ENCODE measurements at places on chromosomes 4 and X. TPM values are rescaled to one million over a fixed set of nuclear protein-coding genes. Genes with fewer than 3 reads are reported as not detected.

Gene TGIF2LX
- polyA plus RNA-seq, result not detected

Gene REELD1
- 0.31 TPM for polyA plus RNA-seq

Gene ADH1A
- 0.64 TPM for polyA plus RNA-seq

Gene RNF212
- polyA plus RNA-seq, result 11.3 TPM

Gene SOWAHB
- polyA plus RNA-seq, result 4.3 TPM

Gene MYL5
- 17.4 TPM for polyA plus RNA-seq

Gene USO1
- 85.6 TPM for polyA plus RNA-seq

Gene PGAM4
- polyA plus RNA-seq, result not detected

Gene MAGEB1
- not detected for polyA plus RNA-seq

Gene CT45A3
- polyA plus RNA-seq, result not detected

Gene PUDP
- 24.2 TPM for polyA plus RNA-seq

Gene CLDN34
- not detected for polyA plus RNA-seq

DNA sequence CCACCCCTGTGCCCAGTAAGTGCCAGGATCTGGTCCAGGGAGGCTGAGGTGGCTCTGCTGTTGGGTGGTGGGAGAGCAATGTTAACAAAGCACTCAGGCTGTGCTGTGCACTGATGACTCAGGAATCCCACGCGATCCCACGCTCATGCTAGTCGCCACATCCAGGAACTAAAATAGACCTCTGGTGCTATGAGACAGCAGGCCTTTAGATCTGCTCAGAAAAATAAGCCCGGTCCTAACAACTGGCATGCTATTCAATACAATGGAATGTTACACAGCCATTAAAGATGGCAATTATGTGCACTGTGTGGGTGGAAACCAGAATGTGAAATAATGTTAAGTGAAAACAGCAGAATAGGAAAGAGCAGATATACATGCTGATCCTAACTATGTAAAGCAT lies 26.0 kb downstream of the ARL13A start:
- DNase-seq, result no peak

DNA sequence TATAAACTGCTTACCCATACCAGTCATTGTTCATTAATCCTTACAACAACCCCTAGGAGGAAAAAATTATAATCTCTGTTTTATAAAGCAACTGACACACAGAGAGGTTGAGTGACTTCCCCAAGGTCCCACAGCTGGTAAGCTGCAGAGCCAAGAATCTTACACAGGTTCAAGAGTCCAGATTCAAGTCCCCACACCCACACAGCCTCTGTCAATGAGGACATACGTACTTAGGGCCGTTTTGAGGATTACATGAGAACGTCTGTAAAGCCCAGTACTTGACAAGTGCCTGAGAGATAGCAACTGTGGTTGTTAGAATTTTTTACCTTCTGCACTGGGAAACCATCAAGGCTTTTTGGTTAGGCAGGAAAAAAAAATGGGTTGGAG lies 556 bp upstream of the SLC25A43 start:
- DNase-seq, result no peak

GRCh38 chrX:17167915-17168314 lies 207.1 kb upstream of the NHS start:
- no peak for DNase-seq

- no peak for DNase-seq
Measured at GRCh38 chr4:180394730-180395129, 1848.5 kb upstream of the TENM3 start.

DNA sequence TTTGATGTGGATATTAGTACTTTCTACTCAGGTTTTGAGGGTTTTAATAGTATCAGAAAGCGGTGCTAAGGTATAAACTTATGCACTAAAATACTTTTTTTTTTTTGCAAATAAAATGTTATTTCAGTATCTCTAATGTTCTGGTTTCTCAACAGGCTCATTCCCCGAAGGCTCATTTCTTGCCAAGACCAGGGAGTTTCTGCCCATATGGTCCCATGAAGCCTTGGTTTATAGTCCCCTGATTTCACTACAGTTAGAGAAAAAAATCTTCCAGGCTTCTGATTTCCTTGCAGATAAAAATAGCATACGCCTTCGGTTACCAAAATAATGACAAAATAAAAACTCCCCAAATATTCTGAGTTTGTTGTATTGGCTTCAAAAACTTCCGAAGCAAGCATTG lies 814.2 kb upstream of the PABPC4L start:
- no peak for DNase-seq

DNA sequence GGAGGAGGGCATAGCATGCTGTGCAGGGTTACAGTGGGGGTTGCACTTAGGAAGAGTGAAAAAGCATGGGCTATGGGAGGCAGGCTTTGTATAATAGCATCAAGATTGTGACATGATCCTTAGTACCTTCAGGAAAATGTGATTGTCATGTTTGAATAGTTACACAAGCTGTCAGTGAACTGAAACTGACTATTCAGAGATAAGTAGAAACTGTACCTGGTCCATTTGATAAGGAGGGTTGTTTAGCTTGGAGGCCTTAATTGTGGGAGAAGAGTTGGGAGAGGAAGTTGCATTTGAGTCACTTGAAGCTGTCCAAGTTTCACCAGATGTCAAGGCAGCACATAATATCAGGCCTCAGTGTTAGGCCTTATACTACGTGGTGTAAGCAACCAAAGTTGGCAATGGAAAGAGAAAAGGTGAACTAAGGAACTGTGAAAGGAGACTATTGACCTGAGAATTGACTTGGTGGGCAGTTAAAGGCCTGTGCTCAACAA lies 85.0 kb downstream of the TEX13C start:
- no peak for DNase-seq

DNA sequence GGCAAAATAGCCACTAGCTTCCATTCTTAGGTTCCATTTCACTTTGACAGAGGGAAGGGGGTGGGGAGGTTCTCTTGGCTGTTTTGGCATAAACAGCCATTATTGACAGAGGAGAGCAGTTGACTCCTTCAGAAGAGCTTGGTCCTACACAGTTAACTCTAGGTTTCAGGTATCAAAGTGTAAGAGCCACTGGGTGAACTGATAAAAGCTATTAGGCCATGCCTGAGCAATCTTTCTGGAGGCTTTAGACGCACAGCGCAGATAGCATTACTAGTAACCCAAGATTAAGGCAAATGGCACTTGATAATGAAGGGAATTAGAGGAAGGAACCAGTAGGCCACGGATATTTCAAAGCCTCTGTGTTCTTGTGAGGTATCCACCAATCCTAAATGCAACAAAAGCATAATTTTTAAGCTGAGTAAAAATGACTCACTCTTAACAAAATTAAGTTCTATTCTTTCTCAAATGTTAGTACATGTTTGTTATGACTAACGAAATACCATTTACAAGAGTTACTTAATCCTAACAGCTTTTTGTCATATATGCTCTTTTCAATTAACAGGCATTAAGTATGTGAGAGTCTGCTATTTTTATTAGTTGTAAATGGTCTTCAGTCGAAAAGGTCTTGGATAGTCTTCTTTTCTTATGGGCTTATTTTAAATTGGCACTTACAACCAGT lies 53.6 kb downstream of the SLC7A11 start:
- DNase-seq, result no peak

GRCh38 chr4:133865612-133866327 lies 335.8 kb downstream of the PABPC4L start:
- no peak for DNase-seq

GRCh38 chr4:144955104-144955503 lies 142.9 kb downstream of the ANAPC10 start:
- DNase-seq, result no peak

GRCh38 chr4:130646886-130647285 lies 1550.9 kb downstream of the C4orf33 start:
- DNase-seq, result no peak

DNA sequence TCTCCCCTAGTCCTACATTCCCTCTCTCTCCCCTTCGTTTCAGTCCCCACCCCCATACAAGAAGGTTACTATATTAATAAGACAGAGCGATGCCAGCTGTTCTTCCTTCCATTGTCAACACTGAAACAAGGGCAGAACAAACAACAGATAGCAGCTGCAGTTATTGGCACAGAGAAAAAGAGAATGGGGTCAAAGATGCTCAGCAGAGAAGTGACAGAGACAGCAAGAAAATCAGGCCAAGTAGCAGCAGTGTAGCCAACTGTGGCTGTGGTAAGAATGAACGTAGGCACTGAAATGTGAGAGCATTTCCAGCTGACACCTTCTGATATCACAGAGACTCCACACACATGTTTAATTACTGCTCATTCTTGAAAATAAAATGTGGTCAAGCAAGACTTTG lies 641.8 kb downstream of the FSTL5 start:
- DNase-seq, result peak; percentile 1

DNA sequence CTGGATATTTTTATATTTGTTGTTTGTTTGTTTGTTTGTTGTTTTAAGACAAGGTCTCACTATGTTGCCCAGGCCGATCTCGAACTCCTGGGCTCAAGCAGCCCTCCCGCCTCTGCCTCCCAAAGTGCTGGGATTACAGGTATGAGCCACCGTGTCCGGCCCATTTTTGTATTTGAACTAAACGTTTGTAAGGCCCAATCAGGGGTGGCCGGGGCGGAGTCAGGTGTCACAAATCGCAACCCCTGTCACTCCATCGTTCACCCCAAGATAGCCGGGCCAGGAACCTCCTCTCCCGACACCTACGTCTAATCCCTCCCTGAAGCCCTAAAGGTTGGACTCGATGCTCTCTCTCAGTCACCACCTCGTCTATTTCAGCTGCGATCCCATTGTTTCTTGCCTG lies 722 bp upstream of the EFHC2 start:
- no peak for DNase-seq

GRCh38 chr4:60327651-60328050 lies 872.5 kb upstream of the ADGRL3 start:
- DNase-seq, result no peak

DNA sequence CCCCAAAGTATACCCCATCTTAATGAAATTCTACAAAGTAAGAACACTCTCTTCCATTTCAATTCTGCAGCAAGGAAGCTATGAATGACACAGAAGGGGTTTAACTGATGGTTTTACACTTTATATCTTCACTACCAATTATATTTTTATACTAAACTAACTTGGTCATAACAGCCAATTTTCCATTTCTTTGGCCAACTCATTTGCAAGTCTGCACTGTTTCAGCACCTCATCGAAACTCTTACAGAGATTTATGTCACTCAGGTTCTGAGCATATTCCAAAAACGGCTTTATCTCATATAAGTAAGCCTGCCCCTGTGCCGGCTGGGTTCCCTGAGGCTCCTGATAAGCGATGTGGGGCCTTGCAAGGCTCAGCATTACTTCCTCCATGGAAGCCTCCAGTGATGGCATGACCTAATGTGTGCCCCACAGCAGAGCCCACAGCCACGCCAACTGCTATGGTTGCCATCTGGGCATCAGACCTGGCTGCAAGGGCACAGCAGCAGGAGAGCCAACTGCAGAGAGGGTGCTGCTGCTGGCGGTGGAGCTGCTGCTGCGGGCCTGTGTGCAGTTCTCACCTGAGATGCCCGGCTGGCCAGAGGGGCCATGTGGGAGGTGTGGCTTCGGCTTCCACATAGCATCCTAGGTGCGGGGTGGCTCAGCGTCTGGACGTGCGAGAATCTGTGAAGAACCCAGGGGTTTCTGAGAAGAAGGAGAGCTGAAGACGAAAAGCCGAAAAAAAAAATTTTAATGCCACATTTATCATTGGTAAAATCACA lies 13.4 kb upstream of the IBSP start:
- DNase-seq, result no peak

DNA sequence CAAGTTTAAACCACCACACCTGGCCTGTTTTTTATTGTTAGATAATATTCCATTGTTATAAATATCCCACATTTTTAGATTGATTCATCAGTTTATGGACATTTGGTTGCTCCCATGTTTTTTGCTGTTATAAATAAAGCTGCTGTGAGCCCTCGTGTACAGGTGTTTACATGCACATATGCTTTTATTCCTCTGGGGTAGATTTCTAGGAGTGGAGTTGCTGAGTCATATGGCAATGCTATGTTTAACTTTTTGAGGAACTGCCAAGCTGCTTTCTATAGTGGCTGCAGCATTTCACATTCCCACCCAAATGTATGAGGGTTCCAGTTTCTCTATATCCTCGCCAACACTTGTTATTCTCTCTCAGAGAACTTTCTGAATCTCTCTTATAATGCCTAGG lies 90.5 kb downstream of the TBL1X start:
- DNase-seq, result no peak

DNA sequence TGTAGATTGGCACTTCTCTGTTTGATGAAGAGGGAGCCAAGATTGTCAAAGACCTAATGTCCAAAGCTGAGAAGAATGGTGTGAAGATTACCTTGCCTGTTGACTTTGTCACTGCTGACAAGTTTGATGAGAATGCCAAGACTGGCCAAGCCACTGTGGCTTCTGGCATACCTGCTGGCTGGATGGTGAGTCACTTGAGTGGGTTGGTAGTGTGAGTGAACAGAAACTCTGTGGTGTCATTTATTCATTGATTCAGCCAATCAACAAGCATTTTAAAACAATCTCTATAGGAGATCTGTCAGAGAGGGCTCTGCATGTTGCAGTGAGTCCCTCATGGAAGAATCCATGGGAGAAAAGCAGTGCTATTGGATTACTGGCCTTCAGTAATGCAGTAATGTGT lies 16.3 kb downstream of the TAF9B start:
- no peak for DNase-seq

- no peak for DNase-seq
Measured at GRCh38 chr4:57364255-57364654, 254.1 kb upstream of the IGFBP7 start.

DNA sequence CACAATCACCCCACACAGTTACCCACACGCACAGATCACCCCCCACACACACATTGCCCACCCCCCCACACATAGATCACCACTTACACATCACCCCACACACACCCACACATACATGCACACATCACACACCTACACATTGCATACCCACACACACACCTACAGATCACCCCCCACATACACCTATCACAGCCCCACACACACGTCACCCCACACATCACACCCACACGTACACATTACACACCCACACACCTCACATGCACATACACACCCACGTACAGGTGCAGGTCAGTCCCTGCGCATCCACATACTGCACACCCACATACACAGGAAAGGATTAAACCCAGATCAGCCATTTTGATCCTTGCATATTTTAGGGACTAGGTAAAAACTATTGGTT lies 15.3 kb upstream of the TADA2B start:
- no peak for DNase-seq

GRCh38 chr4:124111411-124111810 lies 601.1 kb downstream of the ANKRD50 start:
- no peak for DNase-seq

DNA sequence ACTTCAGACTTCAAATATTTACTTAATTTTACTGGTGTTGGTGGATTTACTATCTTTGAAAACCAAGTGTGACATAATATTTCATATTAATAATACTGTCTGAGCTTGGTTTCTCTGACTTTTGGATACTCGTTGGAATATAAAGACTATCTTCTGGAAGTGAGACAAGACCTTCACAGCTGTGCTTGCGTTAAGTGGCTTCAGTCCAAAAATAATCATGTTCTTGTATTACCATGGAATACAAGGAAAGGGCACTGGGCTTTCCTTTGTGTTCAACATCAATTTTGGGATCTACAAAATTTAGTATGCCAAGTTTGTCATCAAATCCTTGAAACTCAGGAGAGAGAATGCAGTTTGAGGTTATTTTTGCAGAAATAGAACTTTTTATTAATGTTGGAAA lies 712.4 kb upstream of the LCORL start:
- no peak for DNase-seq

DNA sequence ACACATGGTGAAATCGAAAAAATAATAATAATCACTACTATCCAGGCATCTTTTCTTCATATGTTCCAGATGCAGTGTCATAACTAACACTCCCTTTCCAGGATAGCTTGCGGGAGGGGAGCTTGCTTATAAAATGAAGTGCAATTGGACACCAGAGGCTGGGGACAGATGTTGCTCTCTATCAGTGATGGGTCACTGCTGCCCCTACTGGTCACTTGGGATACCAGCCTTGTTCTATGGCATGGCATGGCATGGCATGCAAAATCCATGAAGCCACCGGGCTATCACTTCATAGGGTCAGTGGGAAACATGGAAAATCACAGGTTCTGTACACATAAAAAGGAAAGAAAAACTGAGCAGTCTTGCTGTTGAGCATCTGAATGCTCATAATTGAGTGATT lies 168.1 kb downstream of the GLRA2 start:
- no peak for DNase-seq
